ENCODE measurements at places on chromosomes 3 and 15.

DNA sequence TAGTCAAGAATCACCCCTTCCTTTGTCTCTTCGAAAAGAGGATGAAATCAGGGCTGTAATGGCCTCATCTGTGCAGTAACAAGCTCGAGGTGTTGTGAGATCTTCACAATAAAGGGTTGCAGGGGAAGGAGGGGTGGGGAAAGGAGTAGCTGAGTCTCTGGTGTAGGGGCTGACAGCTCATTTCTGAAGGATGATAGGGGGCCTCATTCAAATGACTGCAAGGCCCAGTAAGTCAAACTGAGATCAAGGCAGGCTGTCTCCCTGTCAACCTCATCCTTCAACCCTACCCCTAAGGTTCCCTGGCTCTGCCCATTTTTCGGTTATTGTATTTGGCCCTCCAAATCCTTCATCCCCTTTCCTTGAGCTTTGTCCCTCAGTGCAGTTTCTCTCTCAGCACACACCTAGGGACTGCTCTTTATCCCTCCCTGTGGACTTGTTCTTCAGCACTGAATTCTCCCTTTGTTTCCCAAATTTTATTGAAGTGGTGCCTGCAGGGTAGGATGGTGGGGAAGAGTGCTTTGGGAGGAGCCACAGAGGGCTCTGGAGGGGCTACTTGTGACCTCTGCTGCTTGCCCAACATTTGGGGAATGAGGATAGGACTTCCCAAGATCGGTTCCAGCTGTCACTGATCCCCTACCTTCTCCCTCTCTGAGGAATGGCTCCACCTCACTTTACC lies 38.1 kb downstream of the ZNF589 start:
- no peak for DNase-seq

GRCh38 chr3:119743921-119744320 lies 38.0 kb upstream of the NR1I2 start:
- no peak for DNase-seq

- no peak for DNase-seq
These were observed 83.2 kb upstream of the SMAD3 start for GRCh38 chr15:66982250-66982649.

DNA sequence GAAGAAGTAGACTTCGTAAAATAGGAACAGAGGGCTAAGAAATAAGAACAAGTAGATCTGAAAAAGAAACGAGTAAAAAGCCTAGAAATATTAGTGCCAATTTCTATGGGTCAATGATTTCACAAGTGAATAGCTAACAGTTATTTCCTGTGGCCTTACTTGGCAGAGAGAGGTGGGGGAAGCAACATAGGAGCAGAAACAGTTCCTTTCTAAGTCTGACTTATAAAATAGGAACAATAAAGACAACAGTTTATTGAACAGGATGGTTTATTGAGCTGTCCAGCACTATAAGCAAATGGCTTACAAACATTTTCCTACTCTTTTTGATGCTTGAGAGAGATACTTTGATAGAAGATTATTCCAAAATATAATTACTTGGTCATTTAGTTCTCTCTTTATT lies 37.9 kb downstream of the AGTR1 start:
- no peak for DNase-seq

DNA sequence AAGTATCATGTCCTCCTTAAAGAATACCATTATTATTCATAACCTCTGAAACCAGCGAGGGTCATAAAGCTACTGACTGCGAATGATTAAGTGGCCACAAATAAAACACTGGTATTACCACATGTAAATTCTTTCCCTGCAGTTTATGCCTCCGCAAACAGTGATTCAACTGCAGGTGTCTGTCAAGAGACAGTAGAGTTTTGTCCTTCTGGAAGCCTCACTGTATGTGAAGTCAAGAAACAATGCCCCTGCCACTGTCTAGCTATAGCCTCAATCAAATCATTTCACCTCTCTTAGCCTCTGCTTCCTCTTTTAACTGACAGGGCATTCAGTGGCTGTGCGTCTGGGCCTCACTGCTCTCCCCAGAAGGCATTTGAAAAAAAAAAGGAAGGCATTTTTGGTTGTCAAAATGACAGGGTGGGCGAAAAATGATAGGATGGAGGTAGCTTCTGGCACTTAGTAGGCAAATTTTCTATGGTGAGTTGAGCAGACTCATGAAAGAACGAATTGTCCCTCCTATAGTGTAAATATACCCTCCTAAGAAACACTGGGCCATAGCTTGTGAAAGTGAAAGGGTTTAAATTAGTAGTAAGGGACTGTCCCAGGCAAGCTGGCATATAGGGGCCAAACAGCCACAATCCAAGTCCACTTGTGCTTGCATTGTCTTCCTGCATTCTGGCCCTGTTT lies 66.7 kb downstream of the FILIP1L start:
- no peak for DNase-seq

Measured in GM18507 (cell line).